Kidney epithelial cell (primary cell): ENCODE measurements at places on chromosomes 5 and 9.

DNA sequence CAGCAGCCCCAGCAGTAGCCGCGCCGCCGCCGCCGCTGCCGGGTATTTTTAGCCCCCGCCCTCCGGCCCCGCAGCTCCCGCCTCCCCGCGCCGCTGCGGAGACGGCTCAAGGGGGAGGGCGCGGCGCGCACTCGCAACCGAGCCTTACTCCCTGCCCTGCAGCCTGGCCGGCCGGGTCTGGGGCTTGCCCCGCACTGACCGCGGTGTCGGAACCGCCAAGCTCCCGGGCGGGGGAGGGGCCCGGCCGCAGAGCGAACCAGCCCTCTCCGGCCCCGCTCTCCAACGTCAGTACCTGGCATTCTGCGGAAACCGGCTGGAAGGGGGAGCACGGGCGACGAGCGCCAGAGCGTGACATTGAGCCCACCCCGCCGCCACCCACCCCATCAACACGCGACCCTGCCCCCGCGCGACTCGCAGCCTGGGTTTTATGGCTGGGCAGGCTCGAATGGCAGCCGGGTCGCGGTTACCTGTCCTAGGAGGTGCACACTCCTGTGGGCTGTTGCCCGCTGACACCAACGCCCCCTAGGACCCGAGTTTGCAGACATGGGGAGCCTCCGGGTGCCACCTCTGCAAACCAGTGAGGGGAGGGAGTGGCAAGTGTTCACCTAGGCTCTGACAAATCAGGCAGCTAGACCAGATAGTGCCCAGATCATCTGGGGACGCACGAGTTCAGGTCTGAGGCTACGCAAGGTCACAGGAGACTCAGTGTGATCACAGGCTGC, at the start of gene ACSL6:
Gene ACSL6 (minus strand): TSS at position 37 of the 722 bp plus-strand sequence. CDS start 105 bp downstream, outside the sequence.
- no peak for DNase-seq

GRCh38 chr5:146514575-146514974, 1.4 kb downstream of the GPR151 start:
- DNase-seq: no peak

DNA sequence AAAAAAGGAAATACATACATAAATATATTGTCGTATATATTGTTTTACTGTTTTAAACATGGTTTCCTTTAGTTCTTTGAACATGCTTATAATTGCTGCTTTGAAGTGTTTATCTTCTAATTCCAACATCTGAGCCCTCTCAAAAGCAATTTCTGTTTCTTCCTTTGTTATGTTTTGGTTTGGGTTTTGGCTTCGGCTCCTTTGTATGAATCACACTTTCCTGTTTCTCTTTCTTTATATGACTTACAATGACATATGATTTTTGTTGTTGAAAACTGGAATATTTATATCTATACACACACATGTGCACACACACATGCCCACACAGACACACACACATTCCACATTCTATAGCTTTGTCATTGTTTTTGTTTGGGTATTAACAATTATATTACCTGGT, 1206.7 kb downstream of the CDH12 start:
- no peak for DNase-seq

GRCh38 chr5:68315679-68316271, 100.2 kb downstream of the PIK3R1 start:
- no peak for DNase-seq

- DNase-seq: no peak
Measured at GRCh38 chr5:87042554-87042953, 225.1 kb upstream of the RASA1 start.

DNA sequence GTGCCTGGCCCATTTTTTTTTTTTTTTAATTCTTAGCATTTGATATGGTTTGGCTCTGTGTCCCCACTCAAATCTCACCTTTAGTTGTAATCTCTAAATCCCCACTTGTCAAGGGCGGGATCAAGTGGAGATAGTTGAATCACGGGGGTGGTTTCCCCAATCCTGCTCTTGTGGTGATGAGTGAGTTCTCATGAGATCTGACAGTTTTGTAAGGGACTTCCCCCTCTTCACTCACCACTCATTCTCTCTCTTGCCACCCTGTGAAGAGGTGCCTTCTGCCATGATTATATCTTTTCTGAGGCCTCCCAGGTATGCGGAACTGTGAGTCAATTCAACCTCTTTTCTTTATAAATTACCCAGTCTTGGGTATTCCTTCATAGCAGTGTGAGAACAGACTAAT, 27.2 kb downstream of the NDUFAF2 start:
- no peak for DNase-seq

DNA sequence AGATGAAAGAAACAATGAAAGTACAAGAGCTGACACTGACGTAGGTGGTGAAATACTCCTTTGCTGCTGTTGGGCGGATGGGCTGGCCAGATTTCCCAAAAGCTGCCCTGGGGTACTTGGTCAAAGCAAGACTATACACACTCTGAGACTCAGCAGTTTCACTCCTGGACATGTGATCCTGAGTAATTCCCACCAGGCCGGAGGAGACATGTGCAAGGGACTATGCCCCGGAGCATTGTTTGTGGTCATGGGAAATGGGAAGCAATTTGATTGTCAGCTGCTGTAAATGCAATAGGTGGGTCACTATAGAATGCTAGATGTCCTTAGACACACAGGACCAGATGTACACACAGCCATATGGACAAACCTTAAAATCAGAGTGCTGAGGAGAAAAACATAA, 116.1 kb downstream of the DCP2 start:
- DNase-seq: no peak

DNA sequence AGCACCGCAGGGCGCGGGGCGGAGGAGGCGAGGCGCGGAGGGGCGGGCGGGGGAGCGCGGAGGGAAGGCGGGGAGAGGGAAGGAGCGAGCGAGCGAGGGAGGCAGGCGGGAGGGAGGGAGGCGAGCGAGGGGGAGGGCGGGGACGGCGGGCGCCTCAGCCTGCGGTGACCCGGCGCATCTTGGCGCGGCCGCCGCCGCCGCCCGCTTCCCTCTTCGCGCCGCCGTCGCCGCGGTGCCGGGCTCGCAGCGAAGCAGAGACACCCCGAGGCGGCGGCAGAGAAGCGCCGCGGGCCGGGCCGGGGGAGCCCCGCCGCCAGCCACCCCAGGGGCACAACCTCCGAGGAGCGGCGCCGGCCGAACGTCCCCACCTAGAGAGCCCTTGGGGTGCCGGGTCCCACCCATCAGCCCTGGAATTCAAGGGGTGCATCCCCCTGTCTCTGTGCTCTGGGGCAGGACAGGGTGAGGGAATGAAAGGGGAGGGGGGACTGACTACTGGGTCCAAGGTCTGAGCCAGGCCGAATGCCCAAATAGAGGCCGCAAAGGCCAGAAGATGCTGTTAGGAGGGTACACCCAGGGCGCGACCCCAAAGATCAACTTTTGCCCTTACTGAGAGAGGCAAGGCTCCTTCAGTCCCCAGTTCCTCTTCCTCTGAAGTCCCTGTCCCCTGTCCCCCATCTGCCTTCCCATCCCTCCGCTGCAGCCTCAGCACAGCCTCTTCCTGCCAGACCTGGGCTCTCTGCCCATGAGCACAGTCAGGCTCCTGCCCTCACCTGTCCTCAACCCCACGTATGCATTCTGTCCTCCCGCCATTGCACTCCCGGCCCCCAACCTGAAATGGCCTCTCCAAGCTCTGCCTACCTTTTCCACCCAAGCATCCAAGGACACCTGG, at the start of gene ADAMTS2:
Gene ADAMTS2 (minus strand): TSS at position 29 of the 889 bp plus-strand sequence. CDS start 133 bp downstream, outside the sequence.
- no peak for DNase-seq

DNA sequence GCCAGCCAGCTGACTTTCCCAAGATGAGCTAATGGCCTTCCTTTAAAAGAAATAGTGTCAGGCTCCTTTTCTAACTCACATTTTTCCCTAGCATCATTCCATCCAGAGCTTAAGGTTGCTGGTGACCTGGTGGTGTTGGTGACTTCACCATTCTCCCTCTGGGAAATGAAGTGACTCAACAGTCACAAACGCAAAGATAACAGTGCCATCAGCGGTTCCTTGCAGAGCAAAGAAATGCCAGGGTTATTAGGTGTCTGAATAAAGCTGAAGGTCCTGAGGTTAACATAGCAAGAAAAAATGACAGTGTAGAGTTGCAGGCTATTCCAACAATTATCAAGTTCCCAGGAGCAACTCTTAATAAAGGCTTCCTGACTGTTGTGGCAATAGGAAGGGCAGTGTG, 111.8 kb upstream of the SLC44A1 start:
- peak; percentile 63 for DNase-seq

DNA sequence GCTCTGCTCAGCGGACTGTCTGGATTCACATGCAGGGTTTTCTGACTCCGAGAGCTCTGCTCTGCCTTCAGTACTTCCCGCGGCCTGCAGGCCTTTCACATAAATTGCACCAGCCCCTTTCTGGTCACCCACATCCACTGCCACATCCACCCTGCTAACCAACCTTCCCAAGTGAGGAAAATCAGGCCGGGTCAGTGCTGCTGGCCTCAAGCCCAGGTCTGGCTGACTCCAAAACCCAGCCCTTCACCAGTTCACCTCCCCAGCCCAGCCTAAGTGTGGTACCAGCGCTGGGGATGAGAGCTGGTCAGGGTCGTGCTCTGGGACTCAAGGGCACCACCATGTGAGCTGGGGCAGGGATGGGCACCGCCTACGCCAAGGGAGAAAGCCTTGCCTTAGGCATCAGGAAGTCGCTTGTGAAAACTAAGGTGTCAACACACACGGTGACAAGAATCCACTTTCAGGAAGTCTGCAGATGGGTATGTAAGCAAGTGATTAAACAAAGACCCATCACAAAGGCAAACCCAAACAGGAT, 12.3 kb downstream of the LMAN2 start:
- DNase-seq: no peak

- DNase-seq: no peak
Measured at GRCh38 chr9:114425126-114425525, 37.3 kb upstream of the AKNA start.

- DNase-seq: no peak
Measured at GRCh38 chr5:6435356-6435755, 13.3 kb upstream of the UBE2QL1 start.

GRCh38 chr5:73204733-73205132, 31.7 kb downstream of the TMEM174 start:
- no peak for DNase-seq

DNA sequence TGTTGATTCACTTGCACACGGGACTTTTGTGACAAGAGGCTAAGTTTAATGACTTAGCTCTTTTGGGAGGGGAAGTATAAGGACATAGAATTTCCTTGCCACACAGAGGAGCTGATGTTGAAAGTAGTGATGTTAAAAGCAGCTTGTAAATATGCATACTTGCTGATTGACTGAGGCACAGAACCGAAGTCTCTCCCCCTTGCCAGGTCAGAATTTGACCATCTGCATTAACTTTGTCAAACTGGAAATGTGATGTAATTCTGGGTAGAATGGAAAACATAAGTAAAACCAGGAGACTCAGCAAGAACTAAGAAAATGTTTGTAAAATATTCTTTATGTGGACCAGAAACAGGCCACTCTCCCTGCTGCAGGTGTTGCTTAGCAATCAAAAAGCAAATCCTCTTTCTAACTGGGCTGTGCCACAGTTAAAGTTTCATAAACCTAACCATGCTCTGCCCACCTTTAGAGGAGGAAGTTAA, 284.2 kb downstream of the NR3C1 start:
- no peak for DNase-seq

DNA sequence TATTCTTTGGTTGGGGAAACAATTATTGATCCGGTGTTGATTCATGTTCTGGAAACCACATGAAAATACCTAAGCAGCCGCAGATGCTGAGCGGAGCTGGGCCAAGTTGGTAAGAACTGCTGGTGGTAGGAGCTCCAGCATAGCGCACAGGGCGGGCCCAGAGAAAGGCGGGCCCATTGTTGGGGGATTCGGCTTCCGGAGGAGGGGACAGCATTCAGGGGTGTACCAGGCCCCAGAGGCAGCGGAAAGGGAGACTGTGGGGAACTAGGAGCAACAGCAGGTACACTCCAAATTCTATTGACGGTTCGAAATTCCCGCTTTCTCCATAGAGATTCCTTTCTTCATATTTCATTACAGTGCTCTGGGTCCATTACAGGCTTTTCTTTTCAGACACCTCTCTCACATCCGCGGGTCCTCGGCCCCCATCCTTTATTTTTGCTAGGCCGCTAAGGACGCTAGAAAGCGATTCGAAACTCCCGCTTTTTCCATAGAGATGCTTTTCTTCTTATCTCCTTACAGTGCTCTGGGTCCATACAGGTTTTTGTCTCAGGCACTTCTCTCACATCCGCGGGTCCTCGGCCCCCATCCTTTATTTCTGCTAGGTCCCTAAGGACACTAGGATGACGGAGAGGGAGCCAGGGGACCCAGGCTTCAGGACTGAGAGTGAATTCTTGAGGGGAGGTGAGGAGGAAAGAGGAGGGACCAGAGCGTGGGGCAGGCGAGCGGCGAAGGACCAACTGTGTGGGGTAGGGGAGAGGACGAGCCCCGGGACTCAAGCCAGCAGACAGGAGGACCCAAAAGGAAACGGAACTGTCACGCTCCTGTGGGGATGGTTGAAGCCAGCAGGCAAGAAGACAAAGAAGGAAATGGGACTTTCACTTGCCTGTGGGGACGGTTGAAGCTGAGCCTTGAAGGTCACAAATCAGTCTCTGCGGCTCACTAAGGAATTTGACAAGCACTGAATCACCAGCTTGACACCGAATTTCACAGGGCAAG, at the start of gene CCDC152:
Gene CCDC152 (plus strand): TSS at position 213 of the 996 bp plus-strand sequence. CDS start 2,304 bp downstream, outside the sequence.
- DNase-seq: no peak

DNA sequence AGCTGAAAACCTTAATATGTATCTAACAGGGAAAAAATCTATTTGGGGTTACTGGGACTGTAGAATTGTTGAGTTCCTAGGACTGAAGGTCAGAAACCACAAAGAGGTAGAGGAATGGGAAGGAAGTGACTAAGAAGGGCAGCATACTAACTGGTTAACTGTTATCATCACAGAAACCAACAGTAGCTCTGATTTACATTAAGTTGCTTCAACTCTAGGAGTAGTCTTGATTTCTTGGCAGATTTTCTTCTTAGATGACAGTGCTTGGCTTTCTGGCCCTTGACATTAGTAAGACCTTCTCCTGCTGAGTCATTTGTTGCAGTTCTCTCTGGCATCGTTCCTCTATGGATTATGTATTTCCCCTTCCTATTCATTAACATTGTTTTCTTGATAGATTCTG, 116.1 kb upstream of the RASA1 start:
- peak; percentile 55 for DNase-seq

GRCh38 chr9:20854444-20854843, 170.4 kb downstream of the FOCAD start:
- DNase-seq: no peak

DNA sequence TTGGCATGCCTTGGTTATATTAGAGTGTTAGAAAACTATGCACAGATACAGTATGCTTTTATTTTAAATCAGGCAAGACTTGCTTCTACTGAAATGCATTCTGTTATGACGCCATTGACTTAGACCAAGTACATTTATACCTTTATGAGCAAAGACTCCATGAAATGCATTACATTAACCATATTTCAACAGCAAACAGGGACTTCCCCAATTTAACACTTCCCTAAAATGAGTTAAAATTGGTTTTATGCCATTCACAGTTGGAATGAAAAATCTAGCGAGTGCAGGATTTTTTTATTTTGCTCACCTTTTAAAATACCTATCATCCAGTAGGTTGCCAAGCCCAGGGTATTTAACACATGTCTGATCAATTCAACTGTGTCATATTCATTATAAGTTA, 272.1 kb upstream of the IZUMO3 start:
- no peak for DNase-seq

- no peak for DNase-seq
Measured at GRCh38 chr9:93130861-93131481, 3.1 kb downstream of the NINJ1 start.
